ENCODE measurements at places on chromosomes 3 and 15.
A peak's percentile ranks its signal among the peaks of the same experiment; 100 is the strongest.

GRCh38 chr3:98032265-98032664 is 2.9 kb downstream of the GABRR3 start:
- DNase-seq, result no peak
- no peaks in the 10 kb centered on the region for H3K27me3 ChIP-seq
- no peaks in the 10 kb centered on the region for H3K36me3 ChIP-seq
- H3K27ac ChIP-seq, result no peak overlapping the region

DNA sequence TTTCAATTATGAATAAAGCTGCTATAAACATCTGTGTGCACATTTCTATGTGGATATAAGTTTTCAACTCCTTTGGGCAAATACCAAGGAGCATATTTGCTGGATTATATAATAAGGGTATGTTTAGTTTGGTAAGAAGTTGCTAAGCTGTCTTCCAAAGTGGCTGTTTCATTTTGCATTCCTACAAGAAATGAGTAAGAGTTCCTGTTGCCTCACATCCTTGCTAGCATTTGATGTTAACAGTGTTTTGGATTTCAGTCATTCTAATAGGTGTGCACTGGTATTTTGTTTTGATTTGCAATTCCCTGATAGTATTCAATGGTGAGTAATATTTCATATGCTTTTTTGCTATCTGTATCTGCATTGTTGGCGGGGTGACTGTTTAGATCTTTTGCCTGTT is 120.7 kb upstream of the MDFIC2 start:
- H3K4me3 ChIP-seq, result no peak overlapping the region
- no peak for DNase-seq
- H3K36me3 ChIP-seq, result no peaks in the 10 kb centered on the region
- no peaks in the 10 kb centered on the region for H3K27me3 ChIP-seq
- H3K27ac ChIP-seq, result no peak overlapping the region

- peaks cover 16% of the 10 kb centered on the region for H3K4me1 ChIP-seq
- peak; percentile 89 for DNase-seq
- H3K27ac ChIP-seq, result peak overlapping the region; percentile 62
- no peaks in the 10 kb centered on the region for H3K27me3 ChIP-seq
- peak overlapping the region; percentile 89 for H3K4me3 ChIP-seq
Observed at GRCh38 chr15:90934256-90934948, 683 bp upstream of the UNC45A start.

DNA sequence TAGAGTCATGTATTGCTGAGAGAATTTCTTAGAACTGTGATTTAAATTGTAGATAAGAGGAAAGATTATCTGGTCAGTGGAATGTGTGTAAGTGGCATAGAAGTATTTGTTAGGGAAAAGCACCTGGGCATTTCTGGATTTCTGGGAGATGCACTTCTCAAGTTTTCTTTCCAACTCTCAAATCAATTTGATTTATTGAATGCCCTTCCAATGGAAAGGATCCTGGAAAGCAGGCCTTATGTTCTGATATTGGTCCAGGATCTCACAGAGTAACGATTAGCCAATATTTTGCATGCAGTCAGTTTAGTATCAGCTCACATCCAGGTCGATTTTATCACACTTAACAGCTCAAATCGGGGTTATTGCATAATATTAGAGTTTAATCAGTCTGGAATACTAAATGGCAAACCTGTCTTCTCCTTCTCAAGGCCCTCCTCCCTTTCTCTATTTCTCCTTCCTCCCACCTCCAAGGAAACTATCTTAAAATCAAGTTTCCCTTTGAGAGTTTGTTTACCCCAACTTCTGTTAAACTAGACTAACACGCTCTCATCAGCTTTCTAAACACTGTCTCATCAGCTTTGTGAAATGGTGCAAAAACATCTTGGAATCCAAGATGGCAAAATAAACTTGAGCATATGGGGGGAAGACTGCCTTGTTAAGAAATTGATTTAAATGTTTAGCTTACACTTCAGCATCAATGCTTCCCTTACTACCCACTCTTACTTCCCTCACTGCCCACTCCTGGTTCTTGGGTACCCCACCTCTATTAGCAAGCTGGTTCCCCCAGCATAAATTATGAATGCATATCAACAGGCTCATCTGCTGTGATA is 9.5 kb downstream of the SOX2 start:
- peaks cover 2% of the 10 kb centered on the region for H3K4me1 ChIP-seq
- H3K27me3 ChIP-seq, result no peaks in the 10 kb centered on the region
- H3K4me3 ChIP-seq, result no peak overlapping the region
- H3K36me3 ChIP-seq, result no peaks in the 10 kb centered on the region
- H3K27ac ChIP-seq, result no peak overlapping the region

DNA sequence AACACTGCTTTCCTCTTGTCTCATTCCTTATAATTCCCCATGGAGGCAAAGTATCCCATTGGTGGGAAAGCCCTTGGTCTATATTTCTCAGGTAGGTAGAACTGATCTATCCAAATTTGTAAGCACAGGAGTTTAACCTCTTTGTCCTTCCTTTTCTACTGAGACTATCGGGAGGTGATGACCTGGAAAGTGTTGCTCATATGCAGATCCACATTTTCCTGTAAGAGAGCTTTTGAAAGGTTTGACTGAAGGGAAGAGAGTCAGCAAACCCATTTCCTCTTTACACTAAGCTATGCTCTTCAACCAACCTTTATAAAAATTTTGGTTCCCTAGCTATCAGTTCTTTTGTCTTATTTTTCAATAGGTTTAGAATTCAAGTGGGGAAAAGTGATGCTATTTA is 200.7 kb downstream of the TIGIT start:
- peaks cover 46% of the 10 kb centered on the region for H3K4me1 ChIP-seq
- no peaks in the 10 kb centered on the region for H3K27me3 ChIP-seq
- DNase-seq, result no peak
- no peaks in the 10 kb centered on the region for H3K36me3 ChIP-seq
- H3K4me3 ChIP-seq, result no peak overlapping the region

GRCh38 chr3:55330756-55331155 is 156.3 kb downstream of the WNT5A start:
- H3K4me1 ChIP-seq, result no peaks in the 10 kb centered on the region
- no peak for DNase-seq
- H3K27me3 ChIP-seq, result no peaks in the 10 kb centered on the region
- H3K4me3 ChIP-seq, result no peak overlapping the region
- no peak overlapping the region for H3K27ac ChIP-seq

DNA sequence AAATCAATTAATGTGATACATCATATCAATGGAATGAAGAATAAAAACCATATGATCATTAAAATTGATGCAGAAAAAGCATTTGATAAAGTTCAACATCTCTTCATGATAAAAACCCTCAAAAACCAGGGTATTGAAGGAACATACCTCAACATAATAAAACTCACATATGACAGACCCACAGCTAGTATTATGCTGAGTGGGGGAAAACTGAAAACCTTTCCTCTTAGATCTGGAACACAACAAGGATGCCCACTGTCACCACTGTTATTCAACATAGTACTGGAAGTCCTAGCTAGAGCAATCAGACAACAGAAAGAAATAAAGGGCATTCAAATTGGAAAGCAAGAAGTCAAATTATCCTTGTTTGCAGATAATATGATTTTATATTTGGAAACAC is 30.5 kb downstream of the CCK start:
- H3K4me1 ChIP-seq, result no peaks in the 10 kb centered on the region
- H3K27ac ChIP-seq, result no peak overlapping the region
- DNase-seq, result no peak
- no peak overlapping the region for H3K4me3 ChIP-seq
- no peaks in the 10 kb centered on the region for H3K27me3 ChIP-seq
